Ascending aorta (tissue), 2 donors: ENCODE measurements at places on chromosomes 13 and 19. TPM values are rescaled to one million over a fixed set of nuclear protein-coding genes. Genes with fewer than 3 reads are reported as not detected.

IGFL1 gene
- not detected for total RNA-seq

ZNF729 gene
- total RNA-seq: not detected

ZNF560 gene
- total RNA-seq: not detected

ZNF547 gene
- not detected for total RNA-seq

RFPL4AL1 gene
- not detected for total RNA-seq

ZIM2 gene
- total RNA-seq: not detected

U2AF2 gene
- total RNA-seq: 221 TPM

ZNF443 gene
- total RNA-seq: 4.0 TPM

FFAR2 gene
- not detected for total RNA-seq

GPR4 gene
- total RNA-seq: 14.0 TPM

KCNRG gene
- 3.3 TPM for total RNA-seq

FUT1 gene
- 3.8 TPM for total RNA-seq

ZFR2 gene
- total RNA-seq: not detected

ZNF433 gene
- not detected for total RNA-seq

ZSCAN4 gene
- not detected for total RNA-seq

C19orf81 gene
- not detected for total RNA-seq

SCN1B gene
- 20.8 TPM for total RNA-seq

GPR12 gene
- not detected for total RNA-seq

AMER2 gene
- not detected for total RNA-seq

IGFL2 gene
- total RNA-seq: not detected

SLITRK1 gene
- total RNA-seq: not detected

RDH8 gene
- total RNA-seq: not detected

CTXN1 gene
- not detected for total RNA-seq

LIG4 gene
- total RNA-seq: 1.8 TPM

UPK1A gene
- not detected for total RNA-seq

ACOD1 gene
- total RNA-seq: not detected

PPP2R1A gene
- total RNA-seq: 215 TPM

C19orf33 gene
- total RNA-seq: not detected

ATP8B3 gene
- total RNA-seq: 0.11 TPM

SYT3 gene
- 2.2 TPM for total RNA-seq

SMAD9 gene
- 24.5 TPM for total RNA-seq

ATP4B gene
- total RNA-seq: not detected

MAP4K1 gene
- 15.1 TPM for total RNA-seq

MUC16 gene
- 0.32 TPM for total RNA-seq

TEX26 gene
- not detected for total RNA-seq

MYCBP2 gene
- 264 TPM for total RNA-seq

RGL3 gene
- total RNA-seq: 63.2 TPM

ANGPTL8 gene
- not detected for total RNA-seq

DLL3 gene
- not detected for total RNA-seq

ZSCAN1 gene
- not detected for total RNA-seq

ARRDC5 gene
- 8.6 TPM for total RNA-seq

LILRA1 gene
- total RNA-seq: not detected

TMEM86B gene
- not detected for total RNA-seq

NDUFA11 gene
- total RNA-seq: 205 TPM

NAPSA gene
- total RNA-seq: 1.6 TPM

RUVBL2 gene
- total RNA-seq: 106 TPM

CRB3 gene
- total RNA-seq: not detected
